ENCODE measurements at places on chromosomes 16 and 17.

DNA sequence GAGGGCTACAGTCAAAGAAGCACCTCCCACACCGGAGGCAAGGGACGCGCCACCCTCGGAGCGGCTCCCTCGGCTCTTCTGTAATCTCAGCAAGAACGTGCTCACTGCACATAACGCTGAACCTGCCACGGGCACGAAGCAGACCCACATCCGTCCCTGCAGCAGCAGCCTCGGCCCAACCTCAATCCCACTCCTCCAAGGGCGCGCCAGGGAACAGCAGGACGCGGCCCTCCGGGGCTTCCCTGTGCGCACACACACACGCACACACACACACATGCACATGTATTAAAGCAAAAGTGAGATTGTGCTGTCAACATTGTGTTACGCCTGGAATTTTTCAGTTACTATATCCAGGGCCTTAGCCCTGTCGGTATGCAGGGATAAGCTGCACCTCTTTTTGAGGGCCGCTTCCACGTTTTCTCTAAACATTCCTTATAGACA lies 54.0 kb downstream of the TBC1D16 start:
- DNase-seq, result peak; percentile 22

DNA sequence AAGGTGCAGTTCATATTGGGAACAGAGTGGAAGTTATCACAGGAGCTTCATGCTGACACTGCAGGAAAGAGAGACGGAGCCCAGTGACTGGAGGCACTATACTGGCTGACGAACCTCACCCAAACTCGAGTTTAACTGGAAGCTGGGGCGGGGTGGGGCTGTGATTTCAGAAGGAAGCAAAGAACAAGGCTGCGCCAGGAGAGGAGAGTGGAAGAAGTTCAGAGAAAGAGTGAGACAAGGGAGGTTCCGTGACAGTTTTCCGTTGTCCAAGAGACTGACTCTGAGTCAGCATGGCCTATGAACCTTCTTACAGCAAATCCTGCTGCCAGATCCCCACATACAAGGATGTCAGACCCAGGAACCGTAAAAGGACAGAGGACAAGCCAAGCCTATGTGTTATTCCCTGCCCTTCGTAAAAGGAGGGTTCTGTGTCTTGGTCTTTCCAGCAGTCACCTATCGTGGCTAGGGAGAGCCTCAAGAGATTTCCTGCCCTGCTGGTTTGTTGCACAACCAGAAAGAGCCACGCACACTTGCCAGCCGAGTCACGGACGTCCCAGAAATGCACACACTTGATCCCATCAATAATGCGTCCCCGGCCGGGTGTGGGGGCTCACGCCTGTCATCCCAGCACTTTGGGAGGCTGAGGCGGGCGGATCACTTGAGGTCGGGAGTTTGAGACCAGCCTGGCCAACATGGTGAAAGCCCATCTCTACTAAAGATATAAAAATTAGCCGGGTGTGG lies 5.1 kb downstream of the PITPNA start:
- DNase-seq, result no peak

- no peak for DNase-seq
Measured at GRCh38 chr17:41065829-41066624, at the start of gene KRTAP2-4. KRTAP2-4 (minus strand) TSS chr17:41065879; CDS start chr17:41065845, 34 bp downstream.

GRCh38 chr16:62190426-62190825 lies 154.2 kb upstream of the CDH8 start:
- DNase-seq, result peak; percentile 31

DNA sequence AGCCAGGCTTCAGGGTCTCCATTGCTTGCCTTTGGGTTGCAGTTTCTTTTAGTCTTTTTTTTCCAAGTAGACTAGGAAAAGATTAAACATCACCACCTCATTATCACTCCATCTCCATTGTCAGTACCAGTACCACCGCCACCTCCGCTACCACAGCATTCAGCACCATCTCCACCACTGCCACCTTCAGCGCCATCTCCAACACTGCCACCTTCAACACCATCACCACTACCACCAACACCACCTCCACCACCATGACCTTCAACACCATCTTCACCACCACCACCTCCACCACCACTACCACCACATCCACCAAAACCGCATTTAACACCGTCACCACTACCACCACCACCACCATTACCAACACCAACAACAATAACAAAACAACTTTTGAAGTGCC lies 141.5 kb upstream of the MPHOSPH6 start:
- no peak for DNase-seq

GRCh38 chr17:56350592-56350991 lies 197.3 kb downstream of the ANKFN1 start:
- DNase-seq, result no peak

- DNase-seq, result peak; percentile 77
Measured at GRCh38 chr17:80443916-80444643, 29.1 kb downstream of the ENDOV start.

- DNase-seq, result no peak
Measured at GRCh38 chr16:1942047-1942809, 771 bp downstream of the MSRB1 start.

GRCh38 chr17:68497885-68498319 lies 14.3 kb upstream of the PRKAR1A start:
- no peak for DNase-seq

DNA sequence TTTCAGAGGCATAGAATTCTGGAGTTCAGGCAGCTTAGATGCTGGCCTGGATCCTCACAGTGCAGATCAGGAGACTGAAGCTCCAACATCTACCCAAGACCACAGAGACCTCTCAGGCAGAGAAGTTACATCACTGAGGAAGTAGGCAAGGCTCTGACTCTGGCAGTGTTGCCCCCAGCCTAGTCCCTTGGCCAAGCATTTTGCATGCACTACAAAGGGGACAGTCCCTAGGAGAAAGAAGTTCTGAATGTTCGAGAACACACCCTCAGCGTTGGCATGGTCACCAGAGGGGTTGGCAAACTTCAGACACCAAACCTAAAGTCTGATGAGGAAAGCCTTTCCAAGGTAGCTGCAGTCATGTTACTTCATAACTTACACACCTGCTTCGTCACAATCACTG lies 2.5 kb downstream of the RANBP10 start:
- DNase-seq, result no peak

DNA sequence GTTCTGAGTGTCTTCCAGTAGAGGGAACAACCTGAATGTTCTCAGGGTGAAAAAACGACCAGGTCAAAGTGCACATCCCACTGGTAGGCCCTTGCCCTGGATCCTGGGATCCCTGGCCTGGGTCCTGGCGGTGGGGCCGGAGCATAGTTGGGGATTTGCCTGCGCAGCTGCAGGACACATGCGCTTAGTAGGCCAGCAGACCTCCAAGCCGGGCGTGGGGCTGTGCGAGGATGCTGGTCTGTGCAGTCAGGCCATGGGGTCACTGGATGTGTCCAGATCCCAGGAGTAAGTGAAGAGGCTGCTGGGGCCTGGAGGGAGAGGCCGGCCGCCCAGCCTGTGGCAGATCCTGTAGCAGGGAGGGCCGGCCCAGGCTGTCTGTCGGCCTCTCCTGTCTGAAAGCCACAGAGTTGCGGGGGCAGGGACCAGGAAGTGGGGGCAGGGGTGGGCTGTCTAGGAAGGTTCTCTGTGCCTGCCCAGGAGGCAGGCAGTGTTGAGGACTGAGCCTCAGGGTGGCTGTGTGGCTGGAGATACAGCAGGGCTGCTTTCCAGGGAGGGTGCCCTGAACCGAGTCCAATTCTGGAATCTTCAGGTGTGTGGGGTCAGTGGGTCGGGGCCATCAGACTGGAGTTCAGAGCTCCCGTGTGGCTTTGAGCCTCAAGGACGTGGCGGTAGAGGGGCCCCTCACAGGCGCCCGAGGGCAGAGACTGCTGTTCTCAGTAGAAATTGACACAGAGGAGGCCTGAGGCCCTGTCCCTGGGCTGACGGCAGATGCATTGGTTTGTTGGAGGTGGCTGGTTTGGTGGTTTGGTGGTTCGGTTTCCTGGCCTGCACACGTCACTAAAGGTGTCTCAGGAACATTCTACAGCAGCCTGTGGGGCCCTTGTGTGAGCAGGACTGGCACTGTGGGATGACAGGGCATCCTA lies 17.2 kb upstream of the NUDT16L1 start:
- no peak for DNase-seq

DNA sequence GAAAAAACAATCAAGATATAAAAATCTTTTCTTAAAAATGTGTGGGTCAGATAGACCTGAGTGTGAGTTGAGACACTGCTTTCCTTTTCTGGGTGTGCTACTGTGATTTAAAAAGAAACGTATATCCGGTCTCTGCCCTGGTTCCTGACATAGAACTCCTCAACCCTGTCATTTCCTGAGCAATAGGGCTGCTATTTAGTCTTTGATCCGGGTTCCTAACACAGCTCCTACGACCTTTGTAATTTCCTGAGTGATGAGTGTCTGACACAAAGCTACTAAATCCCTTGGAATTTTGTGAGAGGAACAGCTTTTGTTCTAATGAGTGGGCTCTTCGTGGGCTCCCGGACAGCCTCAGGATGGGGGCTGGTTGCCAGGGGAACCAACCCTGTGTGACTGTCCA lies 93.9 kb upstream of the FA2H start:
- no peak for DNase-seq

DNA sequence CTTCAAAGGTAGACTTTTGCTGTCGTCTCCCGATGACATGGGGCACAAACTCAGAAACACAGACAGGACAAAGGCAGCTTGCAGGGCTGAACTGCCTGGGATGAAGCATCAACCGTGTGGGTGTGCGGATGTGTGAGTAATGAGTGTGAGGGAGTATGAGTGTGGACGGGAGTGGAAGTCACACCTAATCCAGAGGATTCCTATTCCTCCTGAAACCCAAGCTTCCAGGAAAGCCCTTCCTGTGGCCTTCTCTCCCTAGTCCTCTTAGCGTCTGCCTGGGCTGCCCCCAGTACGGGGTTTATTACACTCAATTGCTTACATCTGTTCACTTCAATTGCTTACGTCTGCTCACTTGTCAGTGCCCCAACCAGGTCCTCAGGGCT lies 2.3 kb upstream of the IL4R start:
- peak; percentile 36 for DNase-seq

DNA sequence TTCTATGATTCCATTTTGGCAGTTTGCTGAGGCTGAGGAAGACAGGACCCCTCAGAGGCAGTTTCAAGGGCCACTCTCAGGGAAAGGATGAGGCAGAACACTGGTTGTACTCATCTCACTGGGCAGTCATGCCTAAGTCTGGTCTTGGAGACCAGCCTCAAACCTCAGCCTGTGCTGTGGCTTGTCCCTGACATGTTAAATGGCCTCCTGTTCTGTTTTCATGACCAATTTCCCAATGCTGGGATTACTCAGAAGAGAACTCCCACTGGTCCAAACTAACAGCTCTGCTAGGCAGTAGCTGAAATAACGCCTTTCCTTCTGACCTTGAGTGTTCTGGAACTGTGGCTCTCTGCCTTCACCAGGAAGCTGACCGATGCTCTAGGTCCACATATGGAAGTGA lies 8.4 kb upstream of the SPDYE4 start:
- DNase-seq, result no peak

DNA sequence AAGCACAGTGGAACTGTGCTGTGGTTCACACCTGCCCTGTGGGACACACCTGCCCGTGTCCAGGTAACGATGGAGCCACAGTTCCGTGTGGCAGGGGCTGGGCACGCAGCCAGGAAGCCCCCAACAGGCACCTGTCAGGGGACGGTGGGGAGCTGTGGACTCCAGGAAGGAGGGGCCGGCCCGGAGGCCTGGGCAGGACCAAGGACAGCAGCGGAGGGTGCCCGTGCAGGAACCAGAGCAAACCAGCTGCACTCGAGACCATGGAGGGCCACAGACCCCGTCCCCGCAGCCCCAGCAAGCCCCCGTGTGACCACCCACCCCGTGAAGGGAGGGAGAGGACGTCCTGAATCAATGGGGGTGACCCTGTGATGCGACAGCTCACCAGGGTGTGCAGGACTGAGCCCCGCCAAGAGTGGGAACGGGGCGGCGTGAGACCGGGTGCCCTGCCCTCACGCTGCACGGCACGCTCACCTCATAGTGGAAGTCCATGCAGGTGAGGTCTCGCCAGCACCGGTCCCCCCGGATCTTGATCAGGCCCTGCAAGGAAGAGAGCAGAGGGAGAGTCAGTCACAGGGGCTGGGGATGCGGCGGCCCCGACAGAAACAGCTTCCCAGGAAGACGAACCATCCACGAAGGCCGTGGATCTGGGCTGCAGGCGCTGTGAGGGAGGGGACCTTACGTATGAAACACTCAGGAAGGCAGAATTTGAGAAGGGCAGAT lies 78.1 kb downstream of the LMF1 start:
- DNase-seq, result no peak

DNA sequence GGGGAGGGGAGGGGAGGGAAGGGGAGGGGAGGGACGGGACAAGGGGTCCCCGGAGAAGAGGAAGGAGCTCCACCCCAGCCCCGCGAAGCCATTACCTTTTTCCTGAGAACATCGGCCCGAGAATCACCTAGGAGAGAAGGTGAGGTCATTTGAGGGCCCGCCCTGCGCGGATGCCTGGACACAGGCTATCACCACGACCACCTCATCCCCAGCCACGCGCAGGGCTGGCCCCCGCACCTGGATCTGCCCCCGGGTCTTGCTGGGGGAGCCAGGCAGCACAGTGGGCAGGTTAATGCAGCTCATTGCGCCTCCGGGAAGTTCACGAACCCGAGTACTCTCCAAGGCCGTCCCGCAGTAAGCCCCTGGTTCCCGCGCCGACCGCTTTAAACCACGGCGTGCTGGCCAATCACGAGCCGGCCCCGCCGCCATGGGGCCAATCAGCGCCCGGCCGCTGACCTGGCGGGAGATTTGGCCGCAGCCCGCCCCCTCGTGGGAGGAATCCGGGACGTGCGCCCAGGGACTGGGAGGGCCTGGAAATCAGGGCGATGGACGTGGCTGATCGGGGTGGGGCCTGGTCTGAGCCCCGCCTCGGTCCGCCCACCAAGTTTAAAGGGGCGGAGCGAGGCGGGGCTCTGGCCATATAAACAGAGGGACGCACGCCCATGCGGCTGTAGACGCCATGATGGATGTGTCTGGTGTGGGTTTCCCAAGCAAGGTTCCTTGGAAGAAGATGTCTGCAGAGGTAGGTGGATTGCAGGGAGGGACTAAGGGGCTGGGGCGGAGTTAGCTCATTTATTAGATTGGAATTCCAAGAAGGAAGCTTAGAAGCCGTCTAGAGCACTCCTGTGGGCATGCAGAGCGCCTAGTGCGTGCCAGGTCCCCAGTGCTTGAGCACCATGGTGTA lies at the start of the genes AFMID and TK1:
AFMID (plus strand) TSS at position 671 of the 904 bp plus-strand sequence; CDS start at position 680, 9 bp downstream.
TK1 (minus strand) TSS at position 361 of the 904 bp plus-strand sequence; CDS start at position 303, 58 bp downstream.
- DNase-seq, result peak; percentile 100

DNA sequence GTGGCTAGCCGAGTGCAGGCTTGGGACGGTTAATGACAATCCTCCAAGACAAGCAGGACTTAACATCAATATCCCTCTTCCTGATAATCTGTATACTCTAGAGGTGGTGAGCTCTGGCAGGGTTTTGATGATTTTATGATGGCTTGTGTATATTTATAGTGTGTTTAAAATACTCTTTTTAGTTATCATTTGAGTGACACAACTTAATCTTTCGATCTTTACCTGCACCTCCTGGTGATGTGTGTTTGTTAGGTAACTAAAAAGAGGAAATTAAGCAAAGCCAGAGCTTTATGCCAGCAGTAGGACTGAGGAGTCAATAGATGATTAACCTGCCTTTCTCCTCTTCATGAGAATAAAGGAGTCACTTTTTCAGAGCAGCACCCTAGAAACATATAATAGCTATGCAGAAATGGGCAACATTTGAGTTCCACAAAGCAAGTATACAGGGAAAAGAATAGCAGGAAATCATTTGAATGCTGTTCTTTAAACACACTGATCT lies 210.5 kb downstream of the IRX3 start:
- DNase-seq, result no peak

GRCh38 chr17:57629886-57630285 lies 115.2 kb downstream of the CCDC182 start:
- DNase-seq, result no peak

GRCh38 chr16:4273858-4274311 lies 1.1 kb upstream of the TFAP4 start:
- peak; percentile 77 for DNase-seq

GRCh38 chr16:50455288-50455845 lies 86.6 kb upstream of the BRD7 start:
- DNase-seq, result no peak

- DNase-seq, result no peak
Measured at GRCh38 chr17:57226793-57227192, 29.5 kb upstream of the MSI2 start.
